Activated CD8-positive, alpha-beta memory T cell treated with anti-CD3 and anti-CD28 coated beads for 1 hour (primary cell): ENCODE measurements at places on chromosomes 2 and 18.

- DNase-seq = no peak
Measured at GRCh38 chr2:88452980-88453582, 588 bp upstream of the FOXI3 start.

- DNase-seq = no peak
Measured at GRCh38 chr2:174510583-174511189, 23.9 kb upstream of the GPR155 start.

DNA sequence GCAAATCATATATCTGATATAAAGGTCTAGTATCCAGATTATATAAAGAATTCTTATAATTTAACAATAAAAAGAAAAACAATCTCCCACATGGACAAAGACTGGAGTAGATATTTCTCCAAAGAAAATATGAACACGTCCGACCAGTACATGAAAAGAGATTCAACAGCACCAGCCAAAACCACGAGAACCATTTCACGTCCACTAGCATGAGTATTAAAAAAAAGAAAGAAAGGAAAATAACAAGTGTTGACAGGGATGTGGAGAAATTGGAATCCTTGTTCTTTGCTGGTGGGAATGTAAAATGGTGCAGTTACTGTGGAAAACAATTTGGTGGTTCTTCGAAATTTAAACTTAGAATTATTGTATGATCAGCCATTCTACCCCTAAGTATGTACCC lies 432.7 kb upstream of the TRIB2 start:
- no peak for DNase-seq

DNA sequence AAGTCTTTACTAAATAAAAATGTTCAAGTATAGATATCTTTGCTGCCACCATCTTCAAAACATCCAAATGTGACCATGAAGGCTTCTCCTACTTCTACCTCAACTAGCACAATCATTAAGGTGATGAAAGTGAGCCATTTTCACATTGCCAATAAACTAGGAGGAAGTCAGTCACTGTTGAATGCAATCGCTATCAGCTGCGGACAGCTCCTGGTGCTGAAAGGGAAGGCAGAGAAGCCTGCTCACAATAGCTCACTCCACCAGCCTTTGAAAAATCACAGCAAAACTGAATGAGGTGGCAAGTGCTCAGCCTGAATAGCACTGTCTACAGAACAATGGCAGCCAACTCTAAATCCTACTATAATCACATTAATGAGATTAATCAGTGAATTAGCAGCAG lies 2.2 kb downstream of the MYT1L start:
- DNase-seq = no peak

GRCh38 chr2:160289831-160290230 lies 89.8 kb upstream of the ITGB6 start:
- no peak for DNase-seq

- DNase-seq = peak; percentile 17
Measured at GRCh38 chr2:290090-290722, 2.3 kb upstream of the ALKAL2 start.

GRCh38 chr18:56306797-56307196 lies 331.6 kb downstream of the TXNL1 start:
- DNase-seq = no peak

- DNase-seq = no peak
Measured at GRCh38 chr2:129673847-129674711, 305.4 kb upstream of the RAB6C start.

DNA sequence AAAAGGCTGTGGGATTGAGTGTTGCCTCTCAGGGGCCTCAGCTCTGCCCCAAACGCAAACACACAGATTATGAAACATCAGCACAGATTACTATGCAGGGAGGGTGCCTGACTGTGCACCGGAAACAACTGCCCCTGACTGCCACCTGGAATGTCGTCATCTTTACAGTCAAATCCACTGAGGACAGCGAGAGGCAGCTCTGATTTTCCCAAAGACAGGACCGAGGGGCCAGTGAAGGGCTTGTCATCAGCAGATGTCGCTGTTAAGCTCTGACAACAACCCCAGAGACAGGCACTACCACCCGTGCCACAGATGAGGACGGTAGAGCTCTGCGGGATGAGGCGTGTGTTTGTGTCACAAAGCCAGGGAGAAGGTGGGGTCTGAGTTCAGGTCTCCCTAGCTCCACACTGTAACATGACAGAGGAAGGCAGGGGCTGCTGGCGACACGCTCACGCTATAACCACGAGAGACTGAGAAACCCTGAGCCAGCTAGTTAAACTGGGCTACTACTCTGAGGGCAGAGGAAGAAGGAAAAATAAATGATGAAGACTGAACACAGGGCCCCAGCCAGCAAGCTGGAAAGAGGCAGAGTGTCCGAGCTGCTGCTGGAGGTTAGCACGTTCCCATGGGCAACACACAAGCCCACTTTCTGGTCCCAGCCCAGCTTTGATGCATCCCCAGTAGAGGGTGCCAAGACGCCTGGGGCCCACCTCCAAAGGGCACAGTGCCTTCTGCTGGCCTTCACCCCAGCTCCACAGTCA lies 47.0 kb downstream of the PARD6G start:
- DNase-seq = no peak

GRCh38 chr2:113054066-113054465 lies 1.4 kb upstream of the IL36B start:
- DNase-seq = no peak

- DNase-seq = peak; percentile 61
Measured at GRCh38 chr2:54574107-54574859, 118.2 kb downstream of the SPTBN1 start.

DNA sequence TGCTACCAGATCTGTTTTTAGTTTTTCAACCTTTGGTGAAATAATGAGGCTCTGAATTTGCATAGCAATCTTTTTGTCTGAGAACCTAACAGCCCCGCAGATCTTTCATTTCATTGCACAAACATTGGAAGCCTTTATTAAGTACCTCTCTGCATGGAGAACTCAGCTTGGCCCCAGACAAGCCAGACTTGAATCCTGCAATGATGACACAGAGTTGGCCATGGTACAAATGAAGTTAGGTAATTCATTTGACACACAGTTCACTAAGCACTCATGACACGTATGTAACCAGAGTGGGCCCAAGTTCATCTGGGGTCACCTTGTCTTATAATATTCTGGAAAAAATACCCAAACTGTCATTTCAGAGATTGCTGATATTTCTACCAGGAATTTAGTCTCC lies 439.1 kb upstream of the ID2 start:
- DNase-seq = no peak

DNA sequence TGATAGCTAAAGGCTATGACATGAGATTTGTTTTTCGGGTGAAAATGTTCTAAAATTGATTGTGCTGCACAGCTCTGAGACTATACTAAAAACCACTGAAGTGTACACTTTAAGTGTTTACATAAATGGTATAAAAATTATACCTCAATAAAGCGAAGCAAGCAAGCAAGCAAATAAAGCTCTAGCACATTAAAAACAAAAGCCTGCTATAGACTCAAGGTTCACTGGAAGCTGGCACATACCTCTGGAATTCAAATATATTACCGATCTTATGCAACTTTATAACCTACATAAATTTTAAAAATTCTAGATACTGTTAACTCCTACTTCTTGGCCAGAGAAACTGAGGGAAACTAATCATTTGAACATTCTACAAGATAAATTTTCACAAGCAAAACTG lies 20.1 kb downstream of the PELI1 start:
- DNase-seq = no peak

GRCh38 chr2:71784734-71785511 lies 331.6 kb downstream of the DYSF start:
- no peak for DNase-seq

- peak; percentile 24 for DNase-seq
Measured at GRCh38 chr2:24359129-24360049, 947 bp downstream of the ITSN2 start.

DNA sequence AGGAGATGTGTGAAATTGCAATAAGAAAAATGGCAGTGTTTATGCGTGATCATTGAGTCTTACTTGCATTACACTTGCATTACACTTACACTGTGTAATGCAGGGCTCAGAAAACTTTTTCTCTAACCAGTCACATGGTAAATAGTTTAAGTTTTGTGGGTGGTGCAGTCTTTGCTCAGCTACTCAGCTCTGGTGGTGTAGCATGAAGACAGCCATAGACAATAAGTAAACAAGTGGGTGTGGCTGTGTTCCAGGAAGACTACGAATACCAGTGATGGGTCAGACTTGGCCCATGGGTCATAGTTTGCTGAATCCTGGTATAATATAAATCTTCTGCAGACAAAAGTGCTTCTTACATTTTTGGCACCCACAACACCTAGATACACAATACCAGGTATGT lies 115.6 kb upstream of the CYP1B1 start:
- no peak for DNase-seq

GRCh38 chr18:66558773-66559172 lies 45.1 kb downstream of the CDH19 start:
- no peak for DNase-seq

GRCh38 chr2:212421556-212422334 lies 116.9 kb downstream of the ERBB4 start:
- DNase-seq = no peak

GRCh38 chr18:1361936-1362335 lies 457.3 kb downstream of the ADCYAP1 start:
- no peak for DNase-seq

- no peak for DNase-seq
Measured at GRCh38 chr2:171878481-171878993, 15.5 kb downstream of the SLC25A12 start.

- DNase-seq = no peak
Measured at GRCh38 chr2:8509621-8510020, 172.2 kb upstream of the ID2 start.

DNA sequence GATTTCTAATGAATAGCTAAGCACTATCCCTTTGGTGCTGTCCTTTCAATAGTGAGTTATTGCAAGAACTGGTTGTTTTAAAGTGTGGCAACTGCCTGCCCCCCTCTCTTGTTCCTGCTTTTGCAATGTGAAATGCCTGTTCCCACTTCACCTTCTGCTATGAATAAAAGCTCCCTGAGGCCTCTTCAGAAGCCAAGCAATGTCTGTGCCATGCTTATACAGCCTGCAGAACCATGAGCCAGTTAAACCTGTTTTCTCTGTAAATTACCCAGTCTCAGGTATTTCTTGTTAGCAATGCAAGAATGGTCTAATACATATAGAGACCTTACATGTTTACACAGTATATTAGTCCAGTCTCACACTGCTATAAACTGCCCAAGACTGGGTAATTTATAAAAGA lies 15.0 kb upstream of the METTL21A start:
- no peak for DNase-seq

GRCh38 chr2:71680925-71681324 lies 227.6 kb downstream of the DYSF start:
- DNase-seq = no peak

GRCh38 chr18:70288171-70288850 lies 534 bp upstream of the SOCS6 start:
- no peak for DNase-seq

DNA sequence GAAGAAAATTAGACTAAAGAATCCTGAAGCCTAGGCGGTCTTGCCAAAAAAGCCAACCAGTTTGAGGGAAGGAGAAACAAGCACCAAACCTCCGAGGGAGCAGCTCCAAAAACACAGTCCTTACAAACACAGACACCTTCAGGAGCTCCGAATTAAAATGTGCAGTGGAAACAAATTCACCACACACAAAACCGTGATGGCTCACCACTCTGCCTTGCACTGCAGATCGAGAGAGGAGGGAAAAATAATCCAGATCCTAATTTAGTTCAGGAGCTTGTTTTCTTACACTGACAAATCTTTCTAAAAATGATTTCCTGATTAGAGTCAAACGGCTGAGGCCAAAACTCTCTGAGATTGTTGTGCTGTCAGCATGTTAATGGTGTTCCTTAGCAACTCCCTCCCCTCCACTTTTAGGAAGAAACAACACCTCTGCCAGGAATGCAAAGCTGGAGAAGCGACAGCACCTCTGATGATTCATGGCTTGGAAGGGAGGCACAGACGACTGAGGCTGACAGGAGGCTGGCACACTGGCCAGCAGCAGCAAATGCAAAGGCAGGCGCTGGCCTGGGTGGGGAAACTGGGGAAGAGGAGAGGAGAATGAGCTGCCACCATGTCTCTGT lies 249.4 kb upstream of the KLHL29 start:
- no peak for DNase-seq

DNA sequence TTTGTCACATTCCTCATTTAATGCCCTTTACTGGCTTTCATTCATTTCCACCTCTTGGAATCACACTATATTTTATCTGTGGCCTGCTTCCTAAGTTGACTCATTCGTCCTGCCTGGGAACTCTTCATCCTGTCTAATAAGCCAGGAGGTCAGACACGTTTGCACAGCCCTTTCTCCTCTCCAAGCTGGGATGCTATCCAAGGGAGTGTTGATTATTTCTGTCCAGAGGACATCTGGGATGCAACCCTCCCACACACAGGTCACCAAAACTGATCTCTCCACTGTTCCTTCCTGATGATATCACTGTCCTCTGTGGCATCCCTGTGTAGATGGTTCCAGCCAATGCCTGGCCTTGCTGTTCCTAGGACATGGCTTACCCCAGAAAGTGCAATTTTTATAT lies 79.8 kb upstream of the NOSTRIN start:
- no peak for DNase-seq

DNA sequence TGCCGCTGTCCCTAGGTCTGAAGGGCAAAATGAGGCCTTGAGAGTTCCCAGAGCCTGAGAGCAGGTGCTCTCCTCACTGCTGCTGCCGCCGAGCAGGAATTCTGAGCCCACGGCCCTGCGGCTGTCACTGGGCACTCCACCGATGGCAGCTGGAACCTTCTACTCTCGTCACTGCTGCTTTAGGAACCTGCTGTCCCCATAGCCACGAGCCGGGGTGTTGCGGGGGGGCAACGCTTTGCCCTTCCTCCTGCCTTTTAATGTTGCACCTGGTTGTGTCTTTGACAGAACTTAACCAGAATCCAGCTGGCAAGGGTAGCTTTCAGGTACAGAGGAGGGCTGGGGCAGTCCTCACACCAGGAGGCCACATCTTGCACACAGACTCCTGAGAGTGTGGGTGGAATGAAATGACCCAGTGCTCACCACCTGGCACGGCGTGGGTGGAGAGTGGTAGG lies 32.3 kb downstream of the NCK2 start:
- DNase-seq = no peak

- DNase-seq = no peak
Measured at GRCh38 chr2:142165790-142166189, 35.0 kb upstream of the LRP1B start.
